Cortex of kidney (tissue), 1 donor: ENCODE measurements at places on chromosomes 11 and 22.

DNA sequence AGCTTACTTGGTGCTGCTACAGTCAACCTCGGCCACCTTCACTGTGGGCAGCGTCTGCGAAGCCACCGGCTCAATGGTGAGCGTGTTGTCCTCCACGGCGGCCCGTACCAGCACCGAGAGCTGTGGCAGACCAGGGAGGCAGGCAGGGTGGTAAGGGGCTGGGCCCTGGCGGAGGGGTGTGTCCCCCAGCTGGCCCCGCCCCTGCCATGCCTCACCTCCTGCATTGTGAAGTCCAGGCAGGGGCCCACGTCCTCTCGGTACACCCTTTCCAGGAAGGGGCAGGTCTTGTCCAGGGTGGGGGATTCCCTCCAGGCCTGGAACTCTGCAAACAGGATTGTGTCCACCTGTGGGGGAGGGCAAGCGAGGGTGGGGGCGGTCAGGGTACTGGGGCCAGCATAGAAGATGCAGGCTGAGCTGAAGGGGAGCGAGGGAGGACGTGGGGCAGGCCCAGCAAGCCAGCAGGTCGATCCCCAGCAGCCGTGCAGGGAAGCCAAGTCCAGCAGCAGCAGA is 12.8 kb downstream of the RAB3IL1 start:
- DNase-seq = no peak

DNA sequence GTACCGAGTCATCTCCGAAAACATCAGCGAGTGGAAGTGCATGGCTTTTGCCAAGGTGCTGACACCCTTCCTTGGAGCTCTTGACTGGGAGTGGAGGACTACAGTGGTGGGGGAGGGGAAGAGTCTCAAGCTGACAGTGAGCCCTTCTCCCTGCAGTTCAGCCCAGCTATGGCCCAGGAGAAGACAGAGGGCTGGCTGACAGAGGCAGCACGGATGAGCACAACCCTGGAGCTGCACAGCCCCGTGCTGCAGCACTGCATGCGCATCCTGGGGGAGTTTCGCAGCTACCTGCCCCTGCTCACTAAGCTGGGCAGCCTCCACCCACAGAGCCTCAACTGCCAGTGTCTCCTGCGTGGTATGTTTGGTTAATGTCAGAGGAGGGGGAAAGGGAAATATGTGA is 41.4 kb downstream of the DNHD1 start:
- DNase-seq = no peak

DNA sequence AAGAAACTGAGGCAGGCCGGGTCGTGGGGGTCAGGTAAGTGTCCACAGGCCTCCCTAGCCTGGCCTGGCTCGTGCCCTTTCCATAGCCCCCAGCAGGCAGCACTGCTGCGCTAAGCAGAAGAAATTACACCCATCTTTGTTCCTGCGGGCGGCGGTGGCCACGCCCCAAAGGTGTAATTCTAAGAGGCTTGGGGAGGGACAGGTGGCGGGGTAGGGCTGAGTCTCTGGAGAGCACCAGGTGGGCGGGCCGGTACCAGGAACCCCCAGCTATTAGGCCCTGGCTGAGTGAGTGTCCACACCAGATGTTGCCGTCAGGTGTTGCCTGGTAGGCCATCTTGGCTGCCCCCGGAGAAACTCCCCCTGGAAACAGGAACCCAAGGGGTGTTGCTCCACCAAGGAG is 12.3 kb upstream of the ARAP1 start:
- DNase-seq = no peak

DNA sequence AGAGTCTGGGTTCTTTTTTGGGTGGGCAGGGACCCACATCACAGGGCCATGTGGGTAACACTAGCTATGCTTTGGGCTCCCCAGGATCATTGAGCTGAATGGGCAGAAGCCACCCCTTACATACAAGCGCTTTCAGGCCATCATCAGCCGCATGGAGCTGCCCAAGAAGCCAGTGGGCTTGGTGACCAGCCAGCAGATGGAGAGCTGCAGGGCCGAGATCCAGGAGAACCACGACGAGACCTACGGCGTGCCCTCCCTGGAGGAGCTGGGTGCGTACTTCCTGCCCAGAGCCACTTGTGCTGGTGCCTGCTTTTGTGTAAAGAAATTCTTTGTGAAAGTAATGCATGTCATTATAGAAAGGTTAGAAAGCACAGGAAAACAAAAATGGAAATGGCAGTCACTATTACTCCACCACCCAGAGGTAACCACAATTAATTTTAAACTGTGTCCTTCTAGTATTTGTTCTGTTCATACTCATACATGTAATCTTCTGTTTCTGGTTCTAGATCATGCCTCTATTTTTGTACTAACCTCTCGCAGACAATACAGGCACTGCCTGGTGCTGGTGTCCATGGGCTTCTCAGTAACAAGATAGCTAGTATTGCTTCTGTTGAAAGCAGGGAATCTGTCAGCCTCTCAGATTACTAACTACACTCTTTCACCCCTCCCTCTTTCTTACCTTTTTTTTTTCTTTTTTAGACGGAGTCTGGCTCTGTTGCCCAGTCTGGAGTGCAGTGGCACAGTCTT is 13.7 kb downstream of the CRY2 start:
- no peak for DNase-seq

- DNase-seq = no peak
Observed at GRCh38 chr11:57306940-57307565, 17.7 kb downstream of the TNKS1BP1 start.

- peak; percentile 58 for DNase-seq
Observed at GRCh38 chr22:39319284-39320022, at the start of gene RPL3. Gene RPL3, minus strand, starts transcription at chr22:39319623. Its CDS starts 26 bp downstream, at chr22:39319597.

DNA sequence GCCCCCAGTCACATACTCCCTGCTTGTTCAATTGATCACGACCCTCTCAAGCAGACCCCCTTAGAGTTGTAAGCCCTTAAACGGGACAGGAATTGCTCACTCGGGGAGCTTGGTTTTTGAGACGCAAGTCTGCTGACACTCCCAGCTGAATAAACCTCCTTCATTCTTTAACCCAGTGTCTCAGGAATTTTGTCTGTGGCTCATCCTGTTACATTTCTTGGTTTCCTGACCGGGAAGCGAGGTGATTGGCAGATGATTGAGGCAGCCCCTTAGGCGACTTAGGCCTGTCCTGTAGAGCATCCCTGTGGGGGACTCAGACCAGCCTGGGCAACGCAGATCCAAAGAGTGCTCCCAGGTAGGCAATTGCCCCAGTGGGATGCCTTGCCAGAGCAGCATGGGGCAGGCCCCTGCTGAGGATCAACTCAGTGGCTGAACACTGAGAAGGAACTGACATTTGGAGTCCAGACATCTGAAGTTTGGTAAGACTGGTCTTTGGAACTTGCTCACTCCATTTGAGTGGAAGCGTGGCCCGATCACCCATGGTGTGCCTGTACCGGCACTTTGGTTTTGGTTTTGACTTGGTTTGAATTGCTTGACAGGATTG is 51.5 kb downstream of the NEU3 start:
- DNase-seq = no peak

- no peak for DNase-seq
Observed at GRCh38 chr11:95506777-95507176, 275.8 kb upstream of the SESN3 start.

DNA sequence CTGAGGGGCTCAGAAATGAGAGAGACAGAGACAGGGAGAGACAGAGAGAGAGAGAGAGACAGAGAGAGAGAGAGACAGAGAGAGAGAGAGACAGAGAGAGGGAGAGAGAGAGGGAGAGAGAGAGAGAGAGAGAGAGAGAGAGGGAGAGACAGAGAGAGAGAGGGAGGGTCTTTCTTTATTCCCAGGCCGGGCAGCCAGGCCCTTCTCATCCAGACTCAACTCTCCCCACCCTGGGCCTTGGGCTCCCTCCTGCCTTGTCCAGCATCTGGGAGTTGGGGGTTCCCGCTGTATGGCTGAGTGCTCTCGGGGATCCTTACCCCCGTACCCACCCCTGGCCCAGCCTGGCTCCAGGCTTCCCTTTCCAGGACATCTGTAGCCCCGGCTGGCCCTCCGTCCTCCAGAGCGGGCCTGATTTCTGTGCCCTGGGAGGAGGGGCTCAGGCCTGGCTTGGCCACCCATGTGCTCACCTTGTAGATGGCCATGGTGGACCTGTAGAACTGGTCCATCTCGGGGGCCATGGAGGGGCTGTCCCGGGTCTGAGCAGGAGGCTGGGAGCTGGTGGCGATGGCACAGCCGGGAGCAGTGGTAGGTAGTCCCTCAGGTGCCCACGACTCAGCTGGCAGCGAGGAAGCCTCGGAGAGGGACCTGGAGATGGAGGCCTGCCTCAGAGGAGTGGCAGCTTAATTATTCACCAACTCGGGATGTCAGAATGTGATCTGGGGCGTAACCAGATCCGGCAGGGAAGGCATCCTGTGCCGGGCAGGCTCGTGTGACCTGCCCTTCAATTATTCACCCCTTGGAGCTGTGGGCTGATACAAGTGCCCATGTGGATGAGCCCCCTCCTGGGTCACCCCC is at the start of gene BAIAP2L2:
Gene BAIAP2L2, minus strand, starts transcription at position 677 of the 855 bp plus-strand sequence. Its CDS starts 159 bp downstream, at position 518.
- DNase-seq = no peak

DNA sequence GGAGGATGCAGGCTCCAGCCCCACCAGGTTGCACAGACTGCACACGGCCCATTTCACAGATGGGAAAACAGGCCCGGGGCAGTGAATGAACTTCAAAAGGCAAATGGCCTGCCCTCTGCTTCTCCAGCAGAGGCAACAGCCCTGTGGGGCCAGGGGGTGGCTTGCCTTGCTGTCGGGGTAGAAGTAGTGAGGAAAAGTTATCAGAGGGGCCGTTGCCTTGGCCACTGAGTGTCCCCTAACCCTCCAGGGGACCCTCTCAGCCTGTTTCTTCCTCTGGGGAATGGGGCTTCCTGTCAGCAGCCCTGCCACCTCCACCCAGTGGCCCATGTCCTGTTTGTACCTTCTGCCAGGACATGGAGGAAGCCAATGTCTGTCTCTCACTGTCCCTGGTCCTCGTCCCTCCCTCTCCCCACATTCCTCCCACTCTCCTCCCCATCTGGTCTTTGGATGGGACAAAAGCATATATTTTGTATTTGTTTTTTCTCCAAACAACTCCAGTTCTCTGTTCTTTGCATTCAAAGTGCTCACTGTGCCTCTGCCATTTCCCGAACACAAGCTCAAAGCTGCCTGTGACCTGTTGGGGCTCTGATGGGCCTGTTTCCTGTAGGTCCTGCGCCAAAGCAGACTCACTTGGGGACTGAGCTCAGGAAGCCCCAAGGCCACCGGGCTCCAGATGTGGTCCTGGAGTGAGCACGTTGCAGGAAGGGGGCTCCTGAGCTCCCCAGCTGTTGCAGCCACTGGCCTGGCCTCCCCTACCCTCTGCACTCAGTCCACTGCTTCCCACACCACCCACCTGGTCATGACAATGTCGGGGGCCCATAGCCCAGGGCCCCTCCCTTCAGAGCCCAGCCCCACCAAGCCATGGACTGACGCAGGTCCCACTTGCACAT is 9.5 kb downstream of the MAP4K2 start:
- no peak for DNase-seq

GRCh38 chr22:32801537-32802236 is at the start of gene TIMP3:
Gene TIMP3, plus strand, starts transcription at chr22:32801705. Its CDS starts 297 bp downstream, at chr22:32802002.
- no peak for DNase-seq

GRCh38 chr11:86116386-86116726 is 47.5 kb upstream of the PICALM start:
- no peak for DNase-seq

- DNase-seq = no peak
Observed at GRCh38 chr22:24848559-24849168, 42.7 kb downstream of the SGSM1 start.

DNA sequence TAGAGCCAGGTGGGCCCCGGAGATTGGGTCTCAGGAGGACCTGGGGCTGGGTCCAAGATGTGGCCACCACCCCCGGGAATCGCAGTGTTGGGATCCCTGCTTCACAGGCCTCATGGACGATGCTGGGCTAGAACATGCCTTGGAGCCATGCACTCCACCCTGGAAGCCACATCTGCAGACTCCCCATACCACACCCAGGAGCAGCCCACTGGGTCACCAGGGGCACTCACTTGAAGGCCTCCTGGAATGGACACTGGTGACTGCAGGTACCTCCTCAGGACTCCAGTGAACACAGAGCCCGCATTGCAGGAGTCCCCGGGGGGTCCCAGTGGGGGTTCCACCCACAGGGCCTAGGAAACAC is 25.0 kb downstream of the RTN4R start:
- DNase-seq = no peak

GRCh38 chr11:101031713-101032112 is 97.9 kb downstream of the PGR start:
- no peak for DNase-seq

GRCh38 chr11:44596525-44597276 is 31.2 kb downstream of the CD82 start:
- DNase-seq = no peak

DNA sequence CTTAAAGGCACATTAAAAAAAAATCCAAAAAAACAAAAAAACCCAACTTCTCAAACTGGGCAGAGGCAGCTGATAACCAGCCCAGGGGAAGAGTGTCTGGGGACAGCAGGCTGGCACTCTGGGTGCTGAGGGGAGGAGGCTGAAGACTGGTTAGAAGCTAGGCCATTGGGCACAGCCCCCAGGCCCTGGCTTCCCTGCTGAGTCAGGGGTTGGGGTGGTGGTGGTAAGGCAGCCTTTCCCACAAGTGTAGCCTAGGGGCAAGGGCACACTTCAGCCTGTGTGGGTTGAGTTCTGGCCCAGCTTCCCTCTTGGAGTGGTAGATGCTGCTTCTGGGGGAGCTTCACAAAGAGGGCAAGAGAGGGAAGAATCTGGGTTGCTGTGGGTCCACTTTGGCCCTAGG is 16.3 kb upstream of the ARFGAP3 start:
- no peak for DNase-seq

DNA sequence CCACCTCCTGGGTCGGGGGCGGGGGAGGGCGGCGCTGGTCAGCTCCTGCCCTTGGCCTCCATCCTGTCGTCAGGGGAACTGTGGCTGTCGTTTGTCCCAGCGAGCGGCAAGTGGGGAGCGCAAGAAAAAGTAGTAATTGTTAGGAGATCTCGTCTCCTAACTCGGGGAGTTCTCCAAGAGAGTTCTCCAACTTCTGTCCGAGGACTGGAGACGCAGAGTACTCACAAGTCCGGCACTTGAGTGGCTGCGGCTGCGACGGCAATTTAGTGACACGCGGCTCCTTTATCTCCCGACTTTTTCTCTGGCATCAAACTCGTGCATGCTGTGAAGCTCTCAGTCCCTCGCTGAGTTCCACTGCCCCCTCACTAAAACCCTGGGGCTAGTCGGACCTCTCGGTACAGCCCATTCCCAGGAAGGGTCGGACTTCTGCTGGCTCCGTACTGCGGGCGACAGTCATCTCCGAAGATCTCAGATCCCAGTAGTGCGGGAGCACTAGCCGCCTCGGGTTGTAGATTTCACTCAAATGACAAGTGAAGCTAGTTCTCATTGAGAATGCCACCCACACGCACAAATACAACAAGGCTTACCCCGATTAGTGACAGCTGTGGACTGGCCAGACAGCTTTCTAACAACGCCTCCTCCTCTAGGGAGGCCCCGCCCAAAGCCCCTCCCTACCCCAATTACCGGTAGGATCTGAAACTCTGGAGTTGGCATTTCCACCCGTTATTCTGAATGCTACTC is at the start of gene PGR:
Gene PGR, minus strand, starts transcription at position 611 of the 741 bp plus-strand sequence. CDS start 743 bp downstream, outside the sequence.
- DNase-seq = no peak

DNA sequence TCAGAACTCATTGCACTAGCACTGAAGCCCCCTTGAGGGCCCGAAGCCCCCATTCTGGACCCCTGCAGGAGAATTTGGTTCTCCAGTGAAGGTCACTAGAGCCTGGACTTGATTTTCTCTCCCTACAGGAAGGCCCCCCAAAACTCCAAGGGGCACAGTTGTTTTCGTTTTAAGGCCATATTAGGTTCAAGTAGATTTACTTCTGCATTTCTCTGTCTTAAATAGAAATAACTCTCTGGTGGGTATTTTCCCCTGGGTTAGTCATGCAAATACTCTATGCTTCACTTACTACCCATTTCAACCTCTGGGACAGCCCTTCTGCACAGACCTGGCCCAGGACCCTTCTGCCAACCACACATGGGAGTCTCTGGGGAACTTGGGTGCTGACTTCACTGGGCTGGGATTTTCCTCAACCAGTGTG is 41.6 kb downstream of the WEE1 start:
- DNase-seq = no peak
